ENCODE measurements at places on chromosomes 4 and X.

DNA sequence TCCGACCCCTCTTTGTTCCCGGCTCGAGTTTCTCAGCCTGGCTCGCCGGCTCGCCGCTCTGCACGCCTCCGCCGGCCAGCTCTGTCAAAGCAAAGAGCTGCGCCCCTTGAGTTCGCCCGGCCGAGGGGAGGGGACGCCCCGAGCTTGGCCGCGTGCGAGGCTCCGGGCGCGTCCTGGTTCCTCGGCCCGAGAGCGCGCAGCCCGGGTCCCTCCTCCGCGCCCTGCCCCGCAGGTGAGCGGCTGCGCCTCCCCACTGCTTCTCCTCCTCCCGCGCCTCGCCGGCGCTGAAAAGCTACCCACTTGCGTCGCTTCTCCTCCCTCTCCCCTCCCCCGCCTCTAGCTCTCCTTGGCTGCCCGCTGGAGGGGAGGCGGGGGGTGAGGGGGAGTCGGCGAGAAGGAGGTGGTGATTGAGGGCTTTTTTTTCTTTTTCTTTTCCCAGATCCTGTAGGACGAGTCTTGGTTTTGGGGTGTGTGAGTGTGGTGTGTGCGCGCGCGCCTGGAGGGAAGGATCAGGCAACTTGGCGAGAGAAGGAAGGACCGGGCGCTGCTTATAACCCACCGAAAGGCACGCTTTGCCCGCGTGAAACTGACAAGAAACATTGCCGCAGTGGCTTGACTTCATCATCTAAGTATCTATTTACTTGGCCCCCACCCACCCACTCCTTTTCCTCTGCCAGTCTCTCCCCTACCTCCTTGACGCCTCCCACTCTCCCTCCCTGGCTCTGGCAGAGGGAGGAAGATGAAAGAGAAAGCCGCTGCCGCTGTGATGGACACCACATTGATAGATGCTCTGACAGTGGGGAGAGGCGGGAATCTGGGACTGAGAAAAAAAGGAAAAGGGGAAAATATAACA is at the start of gene LEF1:
Gene LEF1 (minus strand): TSS at position 262 of the 853 bp plus-strand sequence. CDS start 1,165 bp downstream, outside the sequence.
- peak; percentile 34 for DNase-seq

DNA sequence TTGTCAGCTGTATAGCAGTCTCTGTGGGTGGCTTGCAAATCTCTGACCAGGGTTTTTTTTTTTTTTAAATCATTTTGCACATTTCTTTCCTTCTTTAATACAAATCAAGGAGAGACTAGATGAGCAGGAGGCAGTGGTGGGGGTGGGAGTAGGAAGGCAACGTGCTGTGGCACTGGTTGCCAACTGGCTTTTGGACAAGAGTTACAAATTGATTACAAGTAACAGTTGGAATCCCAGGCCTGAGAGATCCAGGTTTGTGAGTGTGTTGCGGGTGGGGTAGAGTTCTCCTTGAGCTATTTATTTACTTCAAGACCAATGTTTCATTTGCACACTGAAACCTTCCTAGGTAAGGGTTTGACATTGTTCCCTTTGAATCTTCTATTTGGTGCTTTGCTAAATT is 325.3 kb downstream of the AFF2 start:
- no peak for DNase-seq

DNA sequence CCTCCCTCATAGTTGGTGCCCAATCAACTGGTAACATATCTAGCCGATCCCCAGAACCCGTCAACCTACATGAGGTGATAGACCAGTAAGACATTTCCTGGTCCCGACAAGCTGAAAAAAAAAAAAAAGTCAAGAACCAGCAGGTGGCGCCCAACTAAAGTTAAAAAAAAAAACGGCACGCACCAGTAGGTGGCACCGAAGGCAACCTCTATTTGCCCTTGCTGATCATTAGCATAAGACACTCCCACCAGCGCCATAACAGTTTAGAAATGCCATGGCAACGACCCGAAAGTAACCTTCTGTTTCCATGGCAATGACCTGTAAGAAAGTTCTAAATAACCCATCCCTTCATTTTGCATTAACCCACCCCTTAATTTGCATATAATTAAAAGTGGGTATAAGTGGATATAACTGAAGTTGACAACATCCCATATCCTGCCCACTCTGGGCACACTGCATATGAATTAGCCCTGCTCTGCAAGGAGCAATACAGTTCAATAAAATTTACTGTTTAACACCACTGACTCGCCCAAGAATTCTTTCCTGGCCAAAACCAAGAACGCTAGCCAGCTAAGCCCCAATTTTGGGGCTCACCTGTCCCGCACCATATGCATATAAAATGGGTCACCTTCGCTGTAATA is 83.9 kb upstream of the SPANXB1 start:
- peak; percentile 28 for DNase-seq

DNA sequence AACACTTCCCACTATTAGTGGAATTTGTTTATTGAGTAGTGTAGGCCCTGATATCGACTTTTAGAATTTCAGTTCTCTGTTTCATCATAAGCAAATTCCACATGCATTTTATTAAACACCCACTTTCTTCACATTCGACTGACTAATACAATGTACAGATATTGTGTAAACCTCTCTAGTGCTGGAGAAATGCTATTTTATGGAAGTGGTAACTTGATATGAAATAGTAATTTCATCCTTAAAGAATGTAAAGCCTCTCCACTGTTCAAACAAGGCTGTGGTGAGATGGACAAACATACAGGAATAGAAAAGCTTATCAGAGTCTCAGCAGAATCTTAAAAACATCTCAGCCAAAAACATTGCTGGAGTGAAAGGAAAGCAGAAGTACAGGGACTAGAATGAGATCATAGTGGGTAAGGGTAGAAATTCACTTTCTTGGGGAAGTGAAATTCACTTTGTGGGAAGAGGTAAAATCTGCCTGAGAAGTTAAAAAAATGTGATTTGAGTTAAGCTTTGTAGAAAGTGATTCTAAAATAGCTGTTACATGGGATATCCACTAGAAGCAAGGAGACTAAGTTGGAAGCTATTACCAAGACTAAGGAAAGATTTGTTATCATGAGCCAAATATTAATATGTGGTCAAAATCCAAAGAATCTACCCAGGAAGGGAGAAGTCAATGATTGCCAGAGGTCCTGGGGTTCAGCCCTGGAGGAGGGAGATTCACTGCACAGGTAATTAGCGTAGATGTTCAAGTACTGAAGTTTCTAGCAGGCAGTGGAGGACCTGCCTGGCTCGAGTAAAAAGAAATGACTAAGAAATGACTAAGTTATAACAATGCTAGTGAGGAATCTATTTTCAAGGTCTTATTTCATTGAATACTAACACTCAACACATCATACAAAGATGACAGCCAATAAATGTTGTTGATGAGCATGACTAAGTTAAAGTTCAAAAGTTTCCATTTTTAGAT is 398.3 kb upstream of the FAM47C start:
- DNase-seq: no peak

- DNase-seq: no peak
Measured at GRCh38 chr4:126775485-126776106, 857.2 kb upstream of the INTU start.

DNA sequence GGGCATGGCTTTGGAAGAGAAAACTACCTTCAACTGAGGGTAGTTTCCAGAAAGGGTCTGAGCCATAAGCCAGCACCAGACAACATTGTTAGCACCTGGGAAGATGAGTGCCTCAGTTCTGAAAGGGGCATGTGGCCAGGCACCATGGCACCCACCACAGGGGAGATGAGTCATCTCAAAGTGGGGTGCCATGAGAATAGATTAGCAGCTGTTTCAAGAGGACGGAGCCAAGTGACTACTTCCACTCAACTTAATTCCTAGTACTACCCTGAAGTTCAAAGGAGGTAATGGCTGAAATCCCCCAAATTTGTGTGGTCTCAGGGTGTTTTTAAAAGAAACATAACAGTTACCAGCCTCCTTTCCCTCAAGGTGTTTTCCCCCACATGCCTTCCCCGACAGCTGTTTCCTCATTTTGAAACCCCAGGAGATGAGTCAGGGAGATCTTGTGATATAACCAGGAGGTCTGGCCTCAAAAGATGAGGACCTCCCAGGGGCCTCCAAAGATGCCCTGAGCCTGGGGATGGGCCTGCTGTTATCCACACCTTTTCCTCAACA is 27.8 kb upstream of the FTHL17 start:
- no peak for DNase-seq

GRCh38 chr4:126264839-126265238 is 950.1 kb downstream of the FAT4 start:
- DNase-seq: no peak

- no peak for DNase-seq
Measured at GRCh38 chr4:7518871-7519637, 84.3 kb upstream of the PSAPL1 start.

DNA sequence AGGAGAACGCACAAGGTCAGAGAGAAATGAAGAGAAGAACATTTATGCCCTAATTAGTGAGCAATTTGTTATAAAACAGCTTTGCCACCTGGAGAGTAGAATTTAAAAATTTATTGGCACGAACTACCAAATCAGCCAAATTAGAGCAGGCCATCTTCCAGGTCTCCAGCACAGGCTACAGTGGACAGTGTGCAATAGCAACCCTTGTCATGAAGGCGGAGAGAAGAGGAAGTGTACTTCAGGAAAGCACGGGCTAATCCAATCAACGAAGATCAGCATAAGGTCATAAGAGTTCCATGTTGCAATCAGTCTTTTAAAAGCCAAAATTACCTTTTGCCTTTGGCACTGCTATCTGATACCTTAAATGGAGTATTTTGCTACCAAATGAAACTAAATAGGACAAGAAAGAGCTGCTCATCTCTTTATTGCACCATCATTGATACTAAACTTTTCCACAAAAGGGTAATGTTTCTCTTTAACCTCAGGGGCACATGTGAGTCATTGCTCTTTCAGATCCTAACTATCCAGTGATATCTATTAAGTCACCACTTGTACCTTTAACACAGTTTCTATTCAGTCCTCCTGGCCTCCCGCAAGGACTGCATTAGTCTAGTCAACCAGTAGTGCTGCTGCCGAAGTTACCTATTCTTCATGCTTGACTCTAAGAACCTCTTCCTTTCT is 19.9 kb downstream of the ANK2 start:
- DNase-seq: no peak

DNA sequence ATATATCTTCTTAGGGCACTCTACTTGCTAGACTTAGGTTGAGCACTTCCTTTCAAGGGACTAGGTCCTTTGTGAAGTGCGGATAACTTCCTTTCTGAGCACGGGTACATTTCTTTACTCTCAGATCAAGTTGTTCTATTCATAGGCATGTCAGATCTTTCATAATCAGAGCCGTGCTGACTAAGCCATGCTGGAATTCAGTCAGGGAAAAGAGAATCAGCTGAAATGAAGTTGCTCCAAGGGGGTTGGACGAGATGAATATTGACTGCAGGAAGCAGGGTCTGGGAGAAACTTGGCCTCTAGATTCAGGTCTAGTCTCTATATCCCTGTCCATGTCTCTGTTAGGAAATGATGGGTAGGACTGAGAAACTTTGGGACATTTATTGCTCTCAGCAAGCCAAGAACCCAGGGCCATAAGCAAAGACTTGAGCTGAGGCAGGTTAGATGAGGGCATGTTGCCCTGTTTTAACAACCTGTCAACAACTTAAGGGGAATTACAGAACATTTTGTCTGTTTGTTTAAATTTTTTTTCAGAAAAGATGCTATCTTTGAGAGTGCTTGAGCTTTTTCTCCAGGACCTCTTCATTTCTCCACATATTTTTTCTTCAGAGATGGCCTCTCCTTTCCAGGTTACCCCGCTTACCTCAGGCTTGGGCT is 28.3 kb downstream of the AREG start:
- DNase-seq: no peak

- no peak for DNase-seq
Measured at GRCh38 chr4:82481506-82481840, 51.1 kb downstream of the ENOPH1 start.

All from muscle of arm (tissue), 14 donors.